ENCODE measurements at places on chromosomes 1 and 21.

- no peak for DNase-seq
Measured at GRCh38 chr1:94038511-94038910, 82.4 kb downstream of the ABCA4 start.

DNA sequence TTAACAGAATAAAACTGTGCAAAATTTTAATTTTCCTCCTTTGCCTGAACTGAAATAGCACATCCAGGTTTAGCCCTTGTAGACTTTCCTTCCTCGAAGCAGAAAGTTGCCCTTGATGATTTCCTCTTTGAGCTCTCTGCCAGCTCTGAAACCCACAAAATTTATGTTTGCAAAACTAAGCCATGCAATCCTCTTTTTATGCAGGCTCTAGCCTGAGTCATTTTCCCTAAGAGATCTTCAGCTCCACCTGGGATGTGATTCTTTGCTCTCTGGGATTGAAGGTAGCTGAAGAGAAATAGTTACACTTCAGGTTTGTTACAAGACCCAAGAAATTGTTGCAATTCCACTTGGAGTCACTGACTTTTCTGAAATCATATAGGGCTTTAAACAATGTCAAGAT is 1.4 kb upstream of the F3 start:
- no peak for DNase-seq

DNA sequence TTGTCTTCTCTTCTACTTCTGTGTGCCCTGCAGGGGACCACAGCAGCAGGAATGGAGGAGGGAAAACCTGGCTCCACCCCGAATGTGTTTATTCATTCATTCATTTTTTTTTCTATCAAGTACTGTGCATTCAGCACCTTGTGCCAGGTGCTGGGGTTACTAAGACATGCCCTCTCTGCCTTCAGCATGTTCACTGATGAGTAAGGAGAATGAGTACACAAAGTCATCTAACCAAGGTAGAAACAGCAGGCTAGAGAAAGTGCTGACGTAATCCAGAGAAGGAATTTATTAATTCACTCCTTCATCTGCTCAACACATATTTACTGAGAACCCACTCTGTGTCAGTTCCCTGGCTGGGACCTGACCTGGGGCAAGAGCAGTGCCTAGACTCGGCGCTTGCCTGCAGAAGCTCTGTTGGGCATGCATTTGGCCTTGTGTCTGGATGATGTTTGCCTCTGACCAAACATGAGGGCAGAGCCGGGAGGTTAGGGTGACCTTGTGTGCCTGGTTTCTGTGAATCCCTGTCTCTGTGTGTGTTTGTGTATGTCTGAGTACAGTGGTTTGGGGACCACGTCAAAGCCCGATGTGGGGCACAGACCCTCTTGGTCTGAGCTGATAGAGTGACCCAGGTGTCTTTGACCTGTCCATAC is 3.3 kb upstream of the MYOG start:
- peak; percentile 62 for DNase-seq

GRCh38 chr1:33575324-33575879 is 103.0 kb downstream of the ZSCAN20 start:
- no peak for DNase-seq

DNA sequence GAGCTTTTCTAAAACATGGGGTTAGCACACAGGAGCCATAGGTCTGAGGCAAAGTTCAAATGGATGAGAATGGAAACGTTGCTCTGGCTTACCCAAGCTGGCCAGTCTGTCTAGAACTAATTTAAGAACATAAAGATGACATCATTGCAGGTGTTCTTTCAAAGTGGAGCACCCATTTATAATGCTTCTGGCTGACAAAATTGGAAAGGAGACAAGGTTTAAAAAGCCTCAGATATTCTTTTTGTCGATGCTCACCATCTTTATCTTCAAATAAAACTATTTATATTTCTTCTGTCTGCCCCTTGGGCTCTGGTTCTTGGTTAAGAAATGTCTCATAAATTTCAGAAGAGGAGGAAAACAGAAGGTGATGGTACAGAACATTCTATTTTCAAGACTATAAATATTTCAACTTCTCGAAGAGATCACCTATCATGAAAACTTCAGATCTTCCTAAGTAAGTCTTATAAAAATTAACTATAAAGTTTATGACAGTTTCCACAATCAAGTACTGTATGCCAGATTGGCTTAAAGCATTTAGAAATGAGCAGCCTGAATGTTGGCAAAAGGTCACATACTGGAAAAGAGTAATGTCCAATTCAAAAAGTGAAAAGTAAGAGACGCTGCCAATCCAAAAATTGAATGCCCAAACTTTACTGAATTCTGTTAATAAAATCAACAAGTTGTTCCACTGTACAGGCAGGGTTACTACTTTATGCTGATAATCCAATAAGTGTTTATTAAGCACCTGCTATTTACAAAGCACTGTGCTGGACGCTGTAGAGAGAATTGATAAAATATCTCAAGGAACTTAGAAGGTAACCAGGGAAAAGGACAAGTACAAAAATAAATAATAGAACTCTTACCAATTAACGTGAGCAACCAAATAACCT is 92.0 kb downstream of the ETS2 start:
- no peak for DNase-seq

DNA sequence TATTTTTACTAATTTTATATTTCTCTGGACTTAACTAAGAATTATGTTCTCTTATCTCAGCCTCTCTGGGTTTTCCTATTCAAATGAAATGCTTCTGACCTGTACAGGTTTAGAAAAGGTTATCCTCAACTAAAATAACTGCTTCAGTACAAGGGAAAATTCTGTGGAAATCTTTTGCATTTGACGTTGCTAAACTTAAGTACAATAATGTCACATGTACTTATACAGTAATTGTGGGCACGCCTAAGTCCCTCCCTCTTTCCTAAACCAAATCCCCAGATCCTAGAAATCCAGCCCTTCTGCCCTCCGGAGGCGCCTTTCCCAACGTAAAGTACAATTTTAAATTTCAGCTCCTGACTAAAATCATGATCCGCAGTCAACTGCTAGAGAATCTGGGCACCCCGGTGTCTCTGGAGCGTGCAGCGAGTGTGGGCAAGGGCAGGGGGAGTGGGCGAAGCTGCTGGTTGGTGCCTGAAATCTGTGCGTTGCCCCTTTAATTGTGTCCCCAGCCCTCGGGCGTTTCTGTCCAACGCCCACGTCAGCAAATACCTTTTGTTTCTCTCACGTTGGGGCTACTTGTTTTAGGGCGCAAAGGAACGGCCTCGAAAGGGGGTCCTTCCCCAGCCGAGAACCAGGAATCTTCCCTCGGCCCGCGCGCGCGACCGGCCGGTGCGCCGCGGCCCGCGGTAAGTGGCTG is at the start of gene ZBTB8A:
TSS of gene ZBTB8A (plus strand) at position 541 of the 697 bp plus-strand sequence. CDS start 53,505 bp downstream, outside the sequence.
- no peak for DNase-seq

- no peak for DNase-seq
Measured at GRCh38 chr1:160217481-160218051, 12.4 kb downstream of the PEA15 start.

DNA sequence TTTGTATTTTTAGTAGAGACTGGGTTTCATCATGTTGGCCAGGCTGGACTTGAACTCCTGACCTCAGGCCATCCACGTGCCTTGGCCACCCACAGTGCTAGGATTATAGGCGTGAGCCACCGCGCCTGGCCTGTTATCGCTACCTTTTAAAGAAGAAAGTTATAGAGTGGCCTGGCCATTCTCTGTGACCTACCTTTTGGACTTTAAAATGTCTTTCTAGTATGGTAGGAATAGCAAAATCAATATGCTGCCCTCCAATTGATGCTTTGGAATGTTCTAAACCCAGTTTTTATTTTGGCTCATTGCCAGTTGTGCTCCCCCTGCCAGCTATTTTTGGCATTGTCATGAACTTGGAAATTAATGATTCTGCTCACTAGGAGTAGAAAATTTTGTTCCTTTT is 19.9 kb downstream of the HIPK1 start:
- DNase-seq: no peak

DNA sequence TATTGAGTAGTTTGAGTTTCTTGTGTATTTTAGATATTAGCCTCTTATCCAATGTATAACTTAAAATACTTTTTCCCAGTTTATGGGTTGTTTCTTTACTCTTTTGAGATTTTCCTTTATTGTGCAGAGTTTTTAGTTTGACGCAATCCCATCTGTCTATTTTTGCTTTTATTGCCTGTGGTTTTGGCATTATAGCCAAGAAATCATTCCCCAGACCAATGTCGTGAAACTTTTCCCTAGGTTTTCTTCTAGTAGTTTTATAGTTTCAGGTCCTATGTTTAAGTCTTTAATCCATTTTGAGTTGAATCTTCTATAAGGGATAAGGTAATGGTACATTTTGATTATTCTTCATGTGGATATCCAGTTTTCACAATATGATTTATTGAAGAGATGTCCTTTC is 87.6 kb downstream of the LEPR start:
- no peak for DNase-seq

- no peak for DNase-seq
Measured at GRCh38 chr1:161858271-161858670, 92.2 kb downstream of the ATF6 start.

GRCh38 chr1:230458509-230458908 is 32.4 kb upstream of the PGBD5 start:
- DNase-seq: no peak

DNA sequence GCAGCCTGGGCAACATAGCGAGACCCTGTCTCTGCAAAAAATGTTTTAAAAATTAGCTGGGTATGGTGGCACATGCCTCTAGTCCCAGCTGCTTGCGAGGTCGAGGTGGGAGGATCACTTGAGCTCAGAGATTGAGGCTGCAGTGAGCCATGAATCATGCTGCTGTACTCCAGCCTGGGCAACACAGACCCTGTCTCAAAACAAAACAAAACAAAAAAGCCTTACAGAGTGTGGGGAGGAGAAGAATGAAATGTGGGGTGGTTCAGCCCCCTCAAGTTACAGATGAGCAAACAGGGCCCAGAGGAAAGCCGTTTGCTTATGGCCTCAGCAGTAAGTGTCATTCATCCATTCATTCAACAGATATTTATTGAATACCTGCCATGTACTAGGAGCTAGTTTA is 40.7 kb downstream of the RPS6KA1 start:
- DNase-seq: no peak

DNA sequence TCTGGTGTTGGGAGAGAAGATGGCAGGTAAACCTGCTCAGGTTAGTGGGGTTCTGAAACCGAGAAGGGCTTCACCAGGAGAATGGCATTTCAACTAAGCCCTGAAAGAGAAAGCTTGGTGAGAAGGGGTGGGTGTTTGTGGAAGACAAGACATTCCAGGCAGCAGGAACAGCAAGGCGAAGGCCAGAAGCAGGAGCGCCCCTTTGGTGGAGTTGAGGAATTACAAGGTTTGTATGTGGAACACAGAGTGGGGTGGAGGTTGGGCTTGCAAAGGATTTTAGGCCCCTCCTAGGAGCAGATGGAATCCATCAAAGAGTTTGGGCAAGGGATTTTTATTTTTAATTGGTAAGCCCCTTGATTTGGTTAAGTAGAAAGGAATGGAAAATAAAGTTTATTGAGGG is 24.8 kb upstream of the ELOA start:
- DNase-seq: no peak

GRCh38 chr1:65213271-65214023 is 65.4 kb downstream of the AK4 start:
- DNase-seq: no peak

DNA sequence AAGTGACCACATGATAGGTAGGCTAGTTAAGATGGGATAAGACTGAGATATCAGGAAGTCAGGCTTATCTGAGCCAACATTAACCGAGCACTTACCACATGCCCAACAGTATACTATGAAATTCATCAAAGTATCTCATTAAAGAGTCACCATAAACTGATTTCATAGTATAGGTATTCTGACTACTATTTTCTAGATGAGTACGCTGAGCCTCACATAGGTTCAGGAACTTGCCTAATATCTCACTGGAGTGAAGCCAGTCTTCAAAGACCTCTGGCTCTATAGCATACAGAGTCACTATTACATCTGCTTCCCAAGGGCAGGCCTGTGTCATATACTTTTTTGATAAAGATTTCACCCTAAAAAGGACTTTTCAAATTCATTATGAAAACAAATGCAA is 115.6 kb upstream of the NGF start:
- DNase-seq: no peak

- no peak for DNase-seq
Measured at GRCh38 chr1:61670445-61670844, 54.5 kb downstream of the TM2D1 start.
